ENCODE measurements at places on chromosomes 3 and 15. TPM values are rescaled to one million over a fixed set of nuclear protein-coding genes. Genes with fewer than 3 reads are reported as not detected.

GRCh38 chr3:40574661-40575060, 49.9 kb downstream of the ZNF621 start:
- H3K27me3 ChIP-seq: no peaks in the 10 kb centered on the region
- H3K4me1 ChIP-seq: no peaks in the 10 kb centered on the region
- no peak for DNase-seq
- no peaks in the 10 kb centered on the region for H3K36me3 ChIP-seq

- no peaks in the 10 kb centered on the region for H3K4me1 ChIP-seq
- DNase-seq: no peak
- H3K27me3 ChIP-seq: no peaks in the 10 kb centered on the region
- no peak overlapping the region for H3K27ac ChIP-seq
- H3K4me3 ChIP-seq: no peak overlapping the region
- no peaks in the 10 kb centered on the region for H3K36me3 ChIP-seq
Observed at GRCh38 chr3:33358172-33358781, 81.0 kb downstream of the FBXL2 start.

DNA sequence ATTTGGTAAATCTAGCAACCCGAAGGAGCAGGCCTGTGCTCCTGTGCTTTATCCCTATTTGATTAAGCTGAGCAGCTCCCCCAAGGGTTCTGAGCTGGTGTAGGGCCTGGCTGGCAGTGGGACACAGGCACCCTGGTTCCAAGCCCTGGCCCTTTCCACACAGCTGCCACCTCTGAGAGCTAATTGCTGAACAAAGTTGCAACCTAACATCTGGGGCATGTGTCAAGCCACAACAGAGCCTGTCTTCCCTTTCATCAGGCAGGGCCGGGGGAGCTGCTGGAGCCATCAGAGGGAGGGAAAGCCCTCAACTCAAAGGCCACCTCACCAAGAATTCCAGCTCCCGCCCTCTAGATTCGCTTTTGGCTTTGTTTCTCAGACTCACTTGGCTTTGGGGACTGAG, 17.1 kb upstream of the MRPS22 start:
- H3K4me3 ChIP-seq: no peak overlapping the region
- no peak for DNase-seq
- H3K36me3 ChIP-seq: no peaks in the 10 kb centered on the region

Gene TTLL13
- 0.88 TPM for polyA plus RNA-seq

Gene OPA1
- 18.1 TPM for polyA plus RNA-seq

GRCh38 chr3:195905970-195906864, 2.1 kb downstream of the TNK2 start:
- H3K36me3 ChIP-seq: no peaks in the 10 kb centered on the region
- H3K27ac ChIP-seq: no peak overlapping the region
- no peak overlapping the region for H3K4me3 ChIP-seq
- no peaks in the 10 kb centered on the region for H3K4me1 ChIP-seq

DNA sequence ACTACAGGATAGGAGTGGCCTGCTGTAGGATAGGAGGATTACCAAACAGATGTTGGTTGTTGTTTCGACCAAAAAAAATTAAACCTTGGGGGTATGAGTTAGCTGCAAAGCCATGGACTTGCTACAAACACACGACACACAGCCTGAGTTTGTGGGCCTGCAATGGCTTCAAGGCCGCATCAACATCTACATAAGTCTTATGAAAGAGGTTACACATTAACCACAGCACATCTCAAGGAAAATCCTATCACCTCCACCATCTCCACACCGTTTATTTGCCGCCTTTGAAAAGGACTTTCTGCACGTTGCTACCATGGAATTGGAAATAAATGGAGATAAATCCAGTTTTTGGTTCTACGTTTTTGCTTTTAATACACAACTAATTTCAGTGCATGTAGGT, 23.0 kb downstream of the LRIG1 start:
- no peak for DNase-seq
- H3K27ac ChIP-seq: no peak overlapping the region
- no peak overlapping the region for H3K4me3 ChIP-seq
- peaks cover 27% of the 10 kb centered on the region for H3K4me1 ChIP-seq
- no peaks in the 10 kb centered on the region for H3K27me3 ChIP-seq
- H3K36me3 ChIP-seq: no peaks in the 10 kb centered on the region

Gene POLR2H
- 157 TPM for polyA plus RNA-seq

DNA sequence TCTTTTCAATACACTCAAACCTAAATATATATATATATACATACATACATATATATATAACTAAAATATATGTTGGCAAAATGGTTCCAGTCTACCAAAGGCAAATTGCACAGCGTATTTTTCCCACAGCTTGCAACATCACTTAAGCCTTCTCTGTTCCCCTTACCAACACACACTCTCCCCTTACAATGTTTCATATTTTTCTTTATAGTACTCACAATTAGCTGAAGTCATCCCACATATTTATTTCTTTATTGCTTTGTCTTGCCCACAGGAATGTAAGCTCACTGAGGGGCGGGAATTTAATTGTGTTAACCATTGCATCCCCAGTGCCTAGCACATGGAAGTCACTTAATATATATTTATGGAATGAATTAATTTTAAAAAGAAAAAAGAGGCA, 288.3 kb downstream of the ULK4 start:
- DNase-seq: no peak
- no peaks in the 10 kb centered on the region for H3K4me1 ChIP-seq
- no peaks in the 10 kb centered on the region for H3K27me3 ChIP-seq
- H3K27ac ChIP-seq: no peak overlapping the region

Gene ZNF445
- 2.3 TPM for polyA plus RNA-seq

DNA sequence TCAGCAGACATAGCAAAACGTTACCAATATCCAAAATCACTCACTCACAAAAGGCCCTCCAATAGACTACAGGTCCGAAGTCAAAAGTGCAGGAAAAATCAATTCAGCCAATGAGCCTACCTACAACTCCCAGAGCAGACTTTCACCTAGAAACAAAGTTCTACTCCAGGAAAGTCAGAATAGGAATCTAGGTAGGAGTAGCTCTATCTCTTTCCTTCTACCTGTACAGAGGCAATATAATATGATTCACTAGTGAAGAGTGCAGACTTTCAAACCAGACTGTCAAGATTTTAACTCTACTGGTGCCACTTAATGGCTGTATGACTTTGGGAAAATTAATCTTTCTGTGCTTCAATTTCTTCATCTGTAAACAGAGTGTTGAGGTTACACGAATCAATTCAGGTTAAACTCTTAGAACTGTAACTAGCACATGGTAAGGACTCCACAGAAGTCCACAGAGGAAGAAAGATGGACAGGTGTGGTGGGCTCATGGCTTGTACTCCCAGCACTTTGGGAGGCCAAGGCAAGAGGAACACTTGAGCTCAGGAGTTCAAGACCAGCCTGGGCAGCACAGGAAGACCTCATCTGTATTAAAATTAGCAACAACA, 9.4 kb downstream of the DCUN1D1 start:
- no peaks in the 10 kb centered on the region for H3K4me1 ChIP-seq
- no peaks in the 10 kb centered on the region for H3K27me3 ChIP-seq
- no peak for DNase-seq
- no peak overlapping the region for H3K4me3 ChIP-seq
- H3K27ac ChIP-seq: no peak overlapping the region

DNA sequence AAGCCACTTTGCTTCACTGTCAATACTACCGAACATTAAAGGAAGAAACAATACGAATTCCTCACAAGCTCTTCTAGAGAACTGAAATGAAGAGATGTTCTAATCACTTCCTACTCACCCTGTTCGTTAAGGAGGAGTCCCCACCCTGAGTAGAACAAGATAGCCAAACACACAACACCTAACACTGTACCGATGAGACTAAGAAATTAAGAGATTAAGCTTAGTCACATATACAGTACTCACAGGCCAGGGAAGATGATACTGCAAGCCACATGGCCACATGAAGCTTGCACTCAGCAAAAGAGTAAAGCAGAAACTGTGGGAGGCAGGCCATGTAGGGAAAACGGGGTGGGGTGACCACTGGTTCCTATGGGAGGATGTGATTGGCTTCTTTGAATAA, 48.0 kb downstream of the CGGBP1 start:
- no peak overlapping the region for H3K4me3 ChIP-seq
- H3K27ac ChIP-seq: no peak overlapping the region
- no peaks in the 10 kb centered on the region for H3K36me3 ChIP-seq
- no peak for DNase-seq
- H3K4me1 ChIP-seq: no peaks in the 10 kb centered on the region

DNA sequence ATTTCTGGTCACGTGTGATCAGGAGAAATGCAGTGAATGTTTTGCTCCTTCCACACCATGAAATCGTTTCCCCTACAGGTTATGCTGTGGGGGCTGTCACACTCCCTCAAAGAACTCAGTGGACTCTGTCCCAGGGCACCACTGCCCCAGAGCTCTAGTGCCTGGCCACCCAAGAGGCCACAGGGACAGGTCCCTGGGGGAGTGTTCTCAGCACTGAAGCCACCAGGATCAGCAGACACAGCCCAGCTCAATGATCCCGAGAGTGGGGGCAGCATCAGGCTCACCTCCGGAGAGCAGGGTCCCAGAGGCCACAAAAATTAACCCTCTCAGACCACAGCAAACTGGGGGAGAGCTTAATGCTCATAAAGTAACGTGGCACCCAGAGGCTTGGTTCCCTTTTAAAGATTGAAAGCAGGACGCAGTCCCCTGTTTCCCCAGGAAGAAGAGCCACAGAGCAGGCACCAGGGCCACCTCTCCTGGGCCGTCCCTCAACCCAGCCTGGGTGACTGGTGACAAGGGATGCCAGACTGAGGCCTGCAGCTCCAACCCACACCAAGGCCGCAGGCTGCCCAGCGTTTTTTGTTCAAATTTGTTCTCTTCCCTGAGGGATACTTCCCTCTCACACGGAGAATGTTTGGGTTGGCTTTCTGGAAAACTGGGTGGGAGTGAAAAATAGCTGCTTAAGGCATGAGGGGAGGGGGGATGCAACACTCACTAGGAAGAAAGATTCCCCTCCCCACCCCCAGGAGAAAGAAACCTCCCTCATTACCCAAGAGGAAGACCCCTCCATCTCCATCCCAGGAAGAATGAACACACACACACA, 123.3 kb upstream of the IGF1R start:
- no peaks in the 10 kb centered on the region for H3K4me1 ChIP-seq
- H3K4me3 ChIP-seq: no peak overlapping the region
- DNase-seq: no peak
- no peaks in the 10 kb centered on the region for H3K36me3 ChIP-seq

- no peaks in the 10 kb centered on the region for H3K27me3 ChIP-seq
- no peaks in the 10 kb centered on the region for H3K36me3 ChIP-seq
- no peak overlapping the region for H3K27ac ChIP-seq
- no peak overlapping the region for H3K4me3 ChIP-seq
- no peaks in the 10 kb centered on the region for H3K4me1 ChIP-seq
Observed at GRCh38 chr3:148158210-148158609, 539.5 kb upstream of the AGTR1 start.

Gene NKIRAS1
- 17.2 TPM for polyA plus RNA-seq

Data from kidney (tissue), 22 donors.